ENCODE measurements at places on chromosomes 5 and 9.

GRCh38 chr5:91118354-91118753 lies 264.8 kb downstream of the ARRDC3 start:
- no peak for DNase-seq
- H3K27ac ChIP-seq: no peak overlapping the region
- H3K36me3 ChIP-seq: no peaks in the 10 kb centered on the region

DNA sequence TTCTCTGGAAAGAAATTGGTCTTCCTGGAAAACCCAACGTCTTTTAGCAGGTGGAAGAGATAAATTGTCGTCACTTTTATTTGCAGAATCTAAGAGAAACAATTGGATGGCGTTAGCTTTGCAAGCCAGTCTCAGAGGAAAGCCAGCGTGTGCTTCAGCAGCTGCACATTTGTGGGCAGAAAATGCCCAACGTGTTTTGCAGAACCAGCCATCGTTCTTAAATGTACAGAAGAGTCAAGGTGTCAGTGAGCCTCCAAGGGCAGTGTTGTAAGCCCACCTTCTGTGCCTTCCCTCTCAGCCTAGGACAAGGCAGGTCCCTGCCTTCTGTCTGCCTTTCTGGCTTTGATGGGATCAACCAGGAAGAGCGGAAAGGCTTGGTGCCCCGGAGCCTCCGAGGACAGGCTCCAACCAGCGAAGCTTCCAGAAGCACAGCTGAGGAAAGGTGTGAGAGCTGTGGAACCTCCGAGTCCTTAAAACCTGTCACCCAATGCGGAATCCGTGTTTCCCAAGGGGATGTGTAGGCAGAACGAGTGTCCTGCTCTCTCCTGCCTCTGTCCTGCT lies 116.0 kb upstream of the IRX2 start:
- H3K36me3 ChIP-seq: no peaks in the 10 kb centered on the region
- no peaks in the 10 kb centered on the region for H3K27me3 ChIP-seq
- no peaks in the 10 kb centered on the region for H3K4me1 ChIP-seq
- no peak overlapping the region for H3K27ac ChIP-seq
- H3K4me3 ChIP-seq: no peak overlapping the region
- DNase-seq: no peak

GRCh38 chr9:132152231-132152630 lies 9.6 kb upstream of the NTNG2 start:
- no peaks in the 10 kb centered on the region for H3K36me3 ChIP-seq
- DNase-seq: no peak

- no peaks in the 10 kb centered on the region for H3K27me3 ChIP-seq
- H3K4me3 ChIP-seq: peak overlapping the region; percentile 64
- H3K27ac ChIP-seq: peak overlapping the region; percentile 97
- H3K4me1 ChIP-seq: peaks cover 7% of the 10 kb centered on the region
- no peaks in the 10 kb centered on the region for H3K36me3 ChIP-seq
These were observed 1.3 kb upstream of the CARD19 start for GRCh38 chr9:93094658-93095204.

- H3K4me3 ChIP-seq: no peak overlapping the region
- no peak overlapping the region for H3K27ac ChIP-seq
- H3K36me3 ChIP-seq: peaks cover 83% of the 10 kb centered on the region
- H3K27me3 ChIP-seq: no peaks in the 10 kb centered on the region
- no peak for DNase-seq
These were observed 60.3 kb upstream of the EPB41L4B start for GRCh38 chr9:109381011-109381729.

GRCh38 chr5:147483961-147484707 lies 25.7 kb downstream of the DPYSL3 start:
- H3K36me3 ChIP-seq: no peaks in the 10 kb centered on the region
- H3K4me3 ChIP-seq: no peak overlapping the region
- H3K27me3 ChIP-seq: no peaks in the 10 kb centered on the region
- peak; percentile 85 for DNase-seq
- H3K4me1 ChIP-seq: peaks cover 41% of the 10 kb centered on the region
